ENCODE measurements at places on chromosomes 6 and 20. TPM values are rescaled to one million over a fixed set of nuclear protein-coding genes. Genes with fewer than 3 reads are reported as not detected.

DNA sequence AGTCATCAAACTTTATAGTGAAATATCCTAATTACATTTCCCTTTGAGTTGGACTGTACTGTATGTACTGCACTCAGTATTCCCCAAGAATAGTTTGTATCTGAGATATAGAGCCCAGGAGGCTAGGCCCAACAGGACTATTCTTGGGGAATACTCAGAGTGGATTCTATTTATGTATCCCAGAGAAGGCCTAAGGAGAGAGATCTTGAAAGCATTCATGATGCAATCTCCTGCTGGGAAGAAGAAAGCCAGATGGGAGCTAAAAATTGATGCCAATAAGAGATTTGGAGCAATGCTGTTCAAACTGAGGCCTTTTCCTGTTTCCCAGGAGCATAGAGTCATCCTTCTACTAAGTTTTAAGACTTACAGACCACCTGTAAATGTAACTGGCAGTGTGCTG is 452.1 kb upstream of the PLCB4 start:
- peak; percentile 90 for DNase-seq

GRCh38 chr6:129508477-129509145 is 201.4 kb downstream of the ARHGAP18 start:
- no peak for DNase-seq

DNA sequence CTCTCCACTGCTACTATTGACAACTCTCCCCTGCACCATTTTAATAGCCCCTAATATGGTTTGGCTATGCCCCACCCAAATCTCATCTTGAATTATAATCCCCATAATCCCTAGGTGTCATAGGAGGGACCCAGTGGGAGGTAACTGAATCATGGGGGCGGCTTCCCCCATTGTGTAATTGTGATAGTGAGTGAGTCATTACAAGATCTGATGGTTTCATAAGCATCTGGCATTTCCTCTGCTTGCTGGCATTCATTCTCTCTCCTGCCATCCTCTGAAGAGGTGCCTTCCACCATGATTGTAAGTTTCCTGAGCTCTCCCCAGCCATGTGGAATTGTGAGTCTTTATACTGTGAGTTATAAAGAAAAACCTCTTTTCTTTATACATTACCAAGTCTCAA is 74.1 kb upstream of the TCF21 start:
- DNase-seq: peak; percentile 79

- DNase-seq: peak; percentile 92
These were observed 44.9 kb upstream of the ID1 start for GRCh38 chr20:31560094-31560745.

DNA sequence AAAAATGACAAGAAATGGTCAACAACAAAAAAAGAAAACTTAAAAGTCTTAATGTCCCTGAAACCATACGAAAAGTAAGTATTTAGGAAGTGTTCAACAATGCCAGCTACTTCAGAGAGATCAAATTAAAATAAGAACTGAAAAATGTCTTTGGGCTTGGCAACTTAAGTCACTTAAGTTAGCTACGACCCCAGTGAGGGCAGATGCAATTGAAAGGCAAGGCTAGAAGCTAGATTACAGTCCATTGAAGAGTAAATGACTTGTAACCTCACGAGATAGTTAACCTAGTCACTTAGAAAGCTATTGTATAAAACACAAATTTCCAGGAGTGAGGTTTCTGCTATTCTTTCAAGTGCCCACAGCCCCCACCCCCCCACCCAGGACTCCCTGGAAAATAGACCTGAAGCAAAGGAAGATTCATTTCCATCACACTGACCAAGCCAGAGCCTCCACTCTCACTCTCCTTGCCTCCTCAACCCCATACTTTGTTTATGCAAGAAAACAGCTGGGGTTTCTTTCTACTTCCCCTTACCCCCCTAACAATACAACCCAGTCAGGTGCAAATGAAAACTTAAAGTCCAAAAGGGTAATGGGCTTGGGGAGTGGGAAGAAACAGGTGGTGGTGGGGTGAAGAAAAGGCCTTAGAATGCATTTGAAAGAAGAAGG is 14.6 kb downstream of the RTN4IP1 start:
- DNase-seq: no peak

DNA sequence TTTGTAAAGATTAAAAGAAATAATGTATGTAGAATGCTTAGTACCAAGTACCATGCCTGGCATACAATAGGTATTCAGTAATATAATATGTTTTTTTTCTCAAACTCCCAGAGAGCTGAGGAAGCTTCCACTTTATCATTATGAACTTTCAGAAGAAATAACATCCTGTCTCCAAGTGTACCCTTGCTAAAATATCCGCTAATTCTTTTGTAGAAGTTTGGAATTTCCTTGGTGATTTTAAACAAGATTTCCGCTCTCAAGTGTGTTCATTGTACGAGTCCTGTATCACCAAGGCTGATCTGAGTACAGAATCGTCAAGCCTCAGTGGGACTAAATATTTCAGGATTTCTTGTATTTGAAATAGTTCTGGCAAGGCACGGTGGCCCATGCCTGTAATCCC is 16.1 kb upstream of the RNF144B start:
- DNase-seq: no peak

GRCh38 chr6:156933201-156934068 is 156.3 kb downstream of the ARID1B start:
- DNase-seq: no peak

DNA sequence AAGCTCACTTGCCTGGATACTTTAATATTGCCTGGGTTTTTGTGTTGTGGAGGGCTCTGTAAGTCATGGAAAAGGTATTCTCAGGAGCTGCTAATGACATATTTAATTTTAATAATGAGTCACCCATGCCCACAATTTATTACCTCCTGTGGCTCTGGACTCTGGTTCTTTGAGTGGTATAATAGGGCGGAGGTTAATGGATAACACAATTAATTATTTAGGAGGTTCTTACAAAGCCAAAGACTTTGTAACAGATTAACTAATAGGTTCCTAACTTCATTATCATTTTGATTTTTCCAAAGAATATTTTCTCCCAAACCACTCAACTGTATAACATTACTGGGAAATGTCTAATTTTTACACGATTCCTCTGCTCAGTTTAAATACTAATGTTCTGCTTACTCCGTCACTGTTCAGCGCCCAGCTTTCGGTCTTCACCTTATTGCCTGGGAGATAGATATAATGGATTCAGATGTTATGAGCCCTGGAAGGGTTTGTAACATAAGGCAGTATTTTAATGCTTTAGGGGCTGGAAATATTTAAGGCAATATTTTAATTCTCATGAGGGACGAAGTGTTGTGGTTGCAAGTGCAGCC is 29.4 kb downstream of the PHACTR3 start:
- no peak for DNase-seq

GRCh38 chr6:3848380-3848779 is 793 bp upstream of the FAM50B start:
- DNase-seq: no peak

DNA sequence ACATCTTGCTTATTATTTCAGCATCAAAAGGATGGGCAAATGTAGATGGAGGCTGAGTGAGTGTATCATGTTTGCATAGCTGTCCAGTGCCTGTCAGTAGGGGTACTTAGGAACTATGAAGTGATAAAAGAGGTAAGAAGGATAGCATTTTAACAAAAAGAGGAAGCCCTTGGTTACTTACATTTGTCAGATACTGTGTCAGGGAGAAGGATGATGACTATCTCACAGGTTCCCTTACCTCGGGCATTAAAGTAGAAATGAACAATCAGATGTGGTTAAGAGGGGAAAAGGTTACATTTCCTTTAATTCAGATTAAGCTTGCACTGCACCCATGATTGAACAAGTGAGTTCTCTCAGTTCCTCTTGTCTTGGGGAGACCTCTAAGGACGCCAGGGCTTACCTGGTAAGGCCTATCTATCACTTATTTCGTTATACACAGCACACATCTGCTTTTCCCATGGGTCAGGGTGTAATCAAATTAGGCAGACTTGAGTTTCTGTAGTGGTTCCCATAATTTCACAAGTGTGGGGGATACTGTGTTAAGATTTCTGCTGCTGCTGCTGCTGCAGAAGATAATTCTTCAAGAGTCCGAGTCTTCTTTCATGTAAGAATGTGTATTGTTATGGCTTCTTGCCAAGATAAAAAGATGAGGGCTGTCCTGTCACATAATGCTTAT is 4.5 kb downstream of the FOXO3 start:
- DNase-seq: no peak

GRCh38 chr20:16785226-16785625 is 37.1 kb downstream of the OTOR start:
- peak; percentile 51 for DNase-seq

DNA sequence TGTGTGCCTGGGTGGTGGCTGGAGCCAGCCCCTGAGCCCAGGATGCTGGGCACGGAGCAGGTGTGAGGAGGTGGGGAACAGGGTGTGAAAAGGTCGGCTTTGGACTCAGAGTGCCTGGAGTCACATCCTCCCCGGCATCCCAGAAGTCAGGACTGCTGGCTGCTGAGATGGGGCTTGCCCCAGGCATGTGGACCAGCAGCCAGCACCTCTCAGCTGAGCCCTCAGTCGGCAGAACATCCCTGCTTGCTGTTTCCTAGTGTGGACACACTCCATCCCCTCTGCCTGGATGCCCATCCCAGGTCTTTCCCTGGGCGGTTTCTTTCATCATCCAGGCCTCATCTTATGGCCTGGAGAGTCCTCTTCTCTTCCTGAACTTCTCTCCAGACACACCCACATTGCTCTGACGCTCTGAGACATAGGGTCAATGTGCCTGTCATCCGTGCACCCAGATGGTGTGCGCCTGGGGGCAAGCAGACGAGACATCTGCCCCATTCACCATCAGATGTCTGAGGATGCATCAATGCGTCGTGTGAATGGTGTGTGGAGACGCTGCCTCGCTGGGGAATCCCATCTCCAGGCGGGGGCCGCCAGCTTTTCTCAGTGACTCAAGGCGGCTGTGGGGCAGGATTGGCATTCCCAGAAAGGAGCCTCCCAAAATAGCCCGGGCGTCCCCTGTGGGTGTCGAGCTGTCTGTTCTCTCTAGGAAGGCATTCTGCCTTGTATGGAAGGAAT is 104.2 kb downstream of the SYCP2 start:
- DNase-seq: no peak

DNA sequence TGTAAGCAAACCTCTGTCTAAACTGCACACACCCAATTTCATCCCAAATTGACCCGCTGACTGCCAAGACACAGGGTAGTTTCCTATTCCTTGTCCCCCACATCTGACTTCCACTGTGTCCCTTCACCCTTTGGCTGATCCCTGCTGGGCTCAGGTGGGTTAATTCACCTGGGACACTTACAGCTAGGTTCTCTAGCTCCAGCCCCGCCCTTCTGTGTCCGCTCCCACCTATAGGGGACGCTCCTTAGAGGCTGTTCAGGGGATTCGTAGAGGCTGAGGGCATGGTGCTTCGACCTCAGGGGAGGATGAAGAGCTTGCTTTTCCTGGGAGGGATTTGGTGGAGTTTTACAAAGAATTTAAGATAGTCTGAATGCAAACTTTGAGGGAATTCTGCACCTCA is 4.0 kb upstream of the CD93 start:
- DNase-seq: no peak

HUS1B gene
- total RNA-seq: 0.65 TPM

RALGAPB gene
- 49.0 TPM for total RNA-seq

MTHFD1L gene
- total RNA-seq: 68.7 TPM

ABT1 gene
- total RNA-seq: 10.0 TPM

CST5 gene
- not detected for total RNA-seq
